ENCODE measurements at places on chromosomes 7 and 10. TPM values are rescaled to one million over a fixed set of nuclear protein-coding genes. Genes with fewer than 3 reads are reported as not detected.
A peak's percentile ranks its signal among the peaks of the same experiment; 100 is the strongest.

GRCh38 chr7:3978839-3979238 is 677.8 kb downstream of the SDK1 start:
- DNase-seq, result no peak

DNA sequence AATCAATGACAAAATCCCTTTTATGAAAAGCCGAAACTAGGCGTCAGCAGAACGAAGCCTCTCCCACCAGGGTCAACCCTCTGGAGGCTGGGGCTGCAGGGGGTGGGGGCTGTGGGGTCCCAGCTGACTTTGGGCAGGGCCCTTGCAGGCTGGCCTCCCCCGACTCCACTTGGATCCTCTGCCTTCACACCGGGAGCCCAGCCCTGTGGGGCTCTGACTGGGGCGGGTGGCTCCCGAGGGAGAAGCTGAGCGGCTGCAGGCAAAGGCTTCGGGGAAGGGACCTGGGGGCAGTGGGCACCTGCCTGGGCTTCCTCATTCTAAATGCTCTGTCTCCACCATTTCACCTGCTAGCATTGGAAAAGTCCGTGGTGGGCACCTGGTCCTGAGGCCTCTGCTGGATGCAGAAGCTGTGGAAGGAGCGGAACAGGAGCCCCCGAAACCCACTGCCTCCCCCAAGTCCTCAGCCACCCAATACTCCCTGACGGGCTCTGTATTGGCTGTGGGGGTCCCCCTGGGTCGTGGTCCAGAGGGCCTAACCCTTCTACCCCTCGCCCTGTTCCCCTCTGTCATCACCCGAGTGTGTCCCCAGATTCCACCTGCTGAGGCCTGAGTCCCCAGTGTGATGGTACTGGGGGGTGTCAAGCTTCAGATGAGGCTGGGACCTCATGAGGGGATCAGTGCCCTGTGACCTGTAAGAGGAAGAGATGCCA is 108.6 kb downstream of the DNAJB6 start:
- no peak for DNase-seq

GRCh38 chr10:60446070-60446833 is 56.6 kb upstream of the ANK3 start:
- peak; percentile 17 for DNase-seq

- DNase-seq, result no peak
These were observed 6.5 kb downstream of the INPP5A start for GRCh38 chr10:132543916-132544743.

- DNase-seq, result peak; percentile 87
These were observed 72.2 kb downstream of the GTF2IRD1 start for GRCh38 chr7:74525881-74526280.

DNA sequence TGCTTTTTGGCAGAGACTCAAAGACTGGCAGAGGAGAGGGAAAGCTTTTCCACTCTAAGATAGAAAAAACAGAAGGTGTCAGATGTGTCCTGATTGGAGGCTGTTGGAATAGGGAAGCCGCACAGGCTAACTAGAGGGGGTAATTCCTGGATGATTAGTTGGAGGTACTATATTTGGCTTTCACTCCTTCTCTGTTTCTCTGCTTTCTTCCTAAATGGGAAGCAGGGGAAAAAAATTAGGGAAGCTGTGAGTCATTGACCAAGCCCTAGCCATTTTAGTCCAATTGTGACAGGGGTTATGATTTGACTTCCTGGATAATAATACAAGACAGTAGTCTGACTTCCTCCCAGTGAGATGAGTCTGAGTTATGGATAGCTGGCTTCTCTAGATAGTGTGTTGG is 475.2 kb upstream of the CELF2 start:
- no peak for DNase-seq

- DNase-seq, result peak; percentile 34
These were observed 176.8 kb downstream of the KIAA1217 start for GRCh38 chr10:24385776-24386175.

GRCh38 chr10:101495324-101495925 is 92.6 kb downstream of the POLL start:
- peak; percentile 61 for DNase-seq

DNA sequence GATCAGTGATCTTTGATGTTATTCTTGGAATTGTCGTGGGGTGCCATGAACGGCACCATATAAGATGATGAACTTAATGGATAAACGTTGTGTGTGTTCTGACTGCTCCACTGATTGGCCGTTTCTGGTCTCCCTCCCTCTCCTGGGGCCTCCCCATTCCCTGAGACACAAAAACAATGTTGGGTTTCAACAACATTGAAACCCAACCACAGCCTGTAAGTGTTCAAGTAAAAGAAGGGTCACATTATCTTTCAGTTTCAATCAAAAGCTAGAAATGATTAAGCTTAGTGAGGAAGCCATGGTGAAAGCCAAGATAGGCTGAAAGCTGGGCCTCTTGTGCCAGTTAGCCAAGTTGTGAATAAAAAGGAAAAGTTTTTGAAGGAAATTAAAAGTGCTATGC is 19.5 kb downstream of the EN2 start:
- no peak for DNase-seq

- no peak for DNase-seq
These were observed 393.4 kb upstream of the MKI67 start for GRCh38 chr10:128519581-128519980.

GRCh38 chr7:120169996-120170783 is 102.8 kb upstream of the KCND2 start:
- no peak for DNase-seq

DNA sequence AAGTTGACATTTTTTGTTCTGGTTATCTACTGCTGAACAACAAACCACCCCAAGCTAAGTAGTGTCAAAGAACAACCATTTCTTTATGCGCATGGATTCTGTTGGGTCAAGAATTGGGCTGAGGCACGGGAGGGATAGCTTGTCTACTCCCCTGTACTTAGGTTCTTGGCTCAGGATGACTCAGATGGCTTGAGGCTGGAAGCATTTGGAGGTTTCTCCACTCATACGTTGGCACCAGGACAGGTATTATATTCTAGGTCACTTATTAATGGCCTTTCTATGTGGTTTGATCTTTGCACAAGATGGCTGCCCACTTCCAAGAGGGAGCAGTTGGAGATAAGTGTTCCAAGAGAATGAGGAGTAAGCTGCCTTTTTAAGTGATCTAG is 11.8 kb upstream of the TFAM start:
- DNase-seq, result no peak

- no peak for DNase-seq
These were observed 5.4 kb downstream of the COL13A1 start for GRCh38 chr10:69807122-69807521.

DNA sequence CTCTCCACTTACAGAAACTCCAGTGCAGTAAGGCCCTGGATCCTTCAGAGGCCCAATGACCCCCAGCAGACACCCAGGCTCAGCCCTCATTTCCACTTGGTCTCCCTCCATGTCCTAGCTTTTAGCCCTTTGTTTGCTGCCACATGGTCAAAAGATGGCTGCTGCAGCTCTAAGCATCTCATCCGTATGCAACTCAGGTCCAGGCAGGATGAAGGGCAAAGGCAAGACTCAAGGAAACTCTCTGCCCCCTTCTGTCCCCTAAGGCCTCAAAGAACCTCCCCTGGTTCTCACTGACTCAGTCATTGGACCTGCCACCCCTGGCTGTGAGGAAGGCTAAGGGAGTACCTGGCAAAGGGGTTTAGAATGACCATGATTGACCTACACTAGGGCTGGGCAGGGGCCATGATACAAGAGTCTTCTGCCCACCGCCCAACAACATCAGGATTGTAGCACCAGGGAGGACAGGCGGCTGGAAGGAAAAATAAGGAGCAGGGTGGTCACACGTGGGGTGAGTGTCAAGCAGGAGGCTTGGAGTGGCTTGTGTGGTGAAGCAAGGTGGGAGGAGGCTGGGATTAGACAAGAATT is 303.8 kb upstream of the ZMIZ1 start:
- no peak for DNase-seq

GRCh38 chr10:99582255-99582770 is 37.9 kb downstream of the SLC25A28 start:
- no peak for DNase-seq

- no peak for DNase-seq
These were observed 154.3 kb downstream of the POLR1F start for GRCh38 chr7:19554581-19554980.

- no peak for DNase-seq
These were observed 98.4 kb downstream of the ADARB2 start for GRCh38 chr10:1638889-1639419.

- no peak for DNase-seq
These were observed 178.5 kb downstream of the PTPRN2 start for GRCh38 chr7:158409120-158409519.

- DNase-seq, result peak; percentile 44
These were observed 2.5 kb downstream of the ADRA2A start for GRCh38 chr10:111079241-111079760.

GRCh38 chr10:110488332-110488681 is 9.4 kb upstream of the DUSP5 start:
- DNase-seq, result no peak

DNA sequence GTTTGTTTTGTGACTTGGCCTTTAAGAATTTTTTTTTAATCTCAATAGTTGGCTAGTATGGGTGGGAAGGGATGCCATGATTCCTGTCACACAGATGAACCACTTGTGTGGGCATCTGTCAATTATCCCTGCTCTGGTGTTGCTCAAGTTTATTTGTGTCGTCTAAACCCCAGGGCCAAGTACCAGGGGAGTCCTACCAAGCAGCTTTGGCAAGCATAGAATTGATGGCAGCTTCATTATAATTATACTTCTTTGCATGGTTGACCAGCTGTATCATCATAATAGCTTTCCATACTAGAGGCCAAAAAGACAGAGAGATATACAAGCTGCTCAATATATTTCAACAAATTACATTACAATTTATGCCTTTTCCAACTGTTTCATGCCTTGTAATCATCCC is 30.4 kb downstream of the SUGCT start:
- DNase-seq, result no peak

DNA sequence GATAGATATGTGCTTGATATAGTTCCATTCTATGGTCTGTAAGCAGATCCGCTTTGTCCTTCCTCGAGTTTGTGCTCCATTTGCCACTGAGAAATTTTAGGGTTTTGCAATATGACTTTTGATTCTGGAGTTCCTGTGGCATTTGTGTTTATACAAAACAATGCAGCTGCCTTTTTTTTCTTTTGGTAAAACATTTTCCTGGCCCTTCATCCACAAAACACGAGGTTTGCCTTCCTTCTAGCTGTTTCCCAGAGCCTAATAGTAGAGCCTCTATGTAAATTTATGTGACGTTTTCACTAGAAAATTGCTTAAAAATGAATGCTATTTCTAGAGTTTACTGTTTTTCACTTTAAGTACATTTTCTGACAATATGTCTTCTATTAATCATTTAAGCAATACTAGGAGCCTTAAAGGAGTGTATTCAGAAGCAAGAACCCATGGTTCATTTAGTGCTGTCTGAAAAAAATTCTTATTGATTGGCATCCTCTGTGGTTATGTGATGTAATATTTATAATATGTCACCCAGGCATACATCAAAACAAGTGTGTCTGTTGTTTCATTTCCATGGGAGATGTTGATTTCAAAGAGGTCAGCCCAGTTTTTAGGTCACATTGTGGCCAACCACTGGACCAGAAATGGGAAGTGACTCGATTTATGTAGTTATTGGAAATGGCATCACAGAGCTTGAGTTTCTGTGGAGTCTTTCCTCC is 618.3 kb downstream of the LRMDA start:
- DNase-seq, result no peak

DNA sequence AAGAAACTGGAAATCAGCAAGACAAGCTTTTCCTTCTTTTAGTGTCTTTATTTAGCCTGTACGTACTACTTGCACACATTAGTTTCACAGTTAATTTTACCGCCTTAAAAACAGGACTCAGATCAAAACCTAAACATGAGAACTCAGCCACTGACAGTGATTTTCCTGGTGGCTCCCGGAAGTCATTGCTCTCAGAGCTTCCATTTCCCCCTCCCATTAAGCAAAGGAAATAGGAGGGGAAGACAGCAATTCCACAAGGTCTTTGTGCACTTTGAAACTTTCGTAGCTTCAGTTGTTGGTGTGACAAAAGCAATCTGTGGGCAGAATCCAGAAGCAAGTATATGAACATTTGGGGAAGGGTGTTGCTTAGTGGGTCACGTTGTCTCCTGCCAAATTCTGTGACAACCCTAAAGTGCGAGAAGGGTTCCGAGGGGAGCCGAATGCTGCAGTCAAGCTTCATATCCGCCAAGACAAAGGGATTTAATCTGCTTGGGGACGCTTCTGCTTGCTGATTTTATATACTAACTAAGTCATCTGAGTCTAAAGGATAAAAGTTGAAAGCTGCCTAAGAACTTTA is 30.4 kb downstream of the FAM53B start:
- no peak for DNase-seq

DNA sequence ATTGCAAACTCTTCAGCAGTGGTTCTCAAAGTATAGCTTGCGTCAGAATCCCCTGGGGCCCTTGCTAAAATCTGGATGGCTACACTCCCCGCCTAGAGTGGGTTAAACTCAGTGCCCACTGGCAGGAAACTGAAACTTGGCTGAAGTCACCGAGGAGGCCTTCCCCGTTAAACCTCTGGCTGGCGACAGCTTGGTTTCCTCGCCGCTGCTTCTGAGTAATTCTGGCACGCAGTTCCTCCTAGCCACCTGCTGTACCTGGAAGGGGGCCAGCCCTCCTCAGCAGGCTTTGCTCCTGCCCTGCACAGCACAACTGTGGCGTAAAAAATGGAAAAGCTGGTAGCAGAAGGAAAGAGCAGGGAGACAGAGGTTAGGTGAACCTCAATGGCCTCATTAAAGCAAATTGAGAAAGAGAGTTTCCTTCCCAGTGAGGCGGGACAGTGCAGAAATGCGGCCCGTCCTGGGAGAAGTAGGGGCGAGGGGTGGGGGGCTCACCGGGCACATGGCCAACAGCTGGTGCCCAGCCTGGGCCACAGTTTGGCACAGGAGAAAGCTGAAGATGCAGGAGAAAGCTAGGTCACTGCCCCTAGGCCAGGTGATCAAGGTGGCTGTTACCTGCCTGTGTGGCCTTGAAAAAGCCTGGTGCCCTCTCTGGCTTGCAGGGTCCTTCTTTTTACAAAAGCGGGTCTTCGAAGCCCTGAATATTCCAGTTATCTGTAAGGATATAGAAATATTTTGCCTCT is 46.6 kb downstream of the ALOX5 start:
- DNase-seq, result no peak

DNA sequence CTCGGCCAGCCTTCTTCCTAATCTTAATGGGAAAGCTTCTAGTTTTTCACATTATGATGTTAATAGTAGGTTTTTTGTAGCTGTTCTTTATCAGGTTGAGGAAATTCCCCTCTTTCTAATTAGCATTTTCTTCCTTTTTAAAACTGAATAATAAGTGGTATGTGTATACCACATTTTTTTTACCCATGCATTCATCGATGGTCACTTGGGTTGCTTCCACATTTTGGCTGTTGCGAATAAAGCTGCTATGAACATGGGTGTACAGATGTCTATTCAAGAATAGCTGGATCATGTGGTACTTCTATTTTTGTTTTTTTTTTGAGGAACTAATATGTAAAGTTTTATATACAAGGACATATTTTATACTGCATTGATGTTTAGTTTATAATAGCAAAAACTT is 44.3 kb downstream of the NRF1 start:
- DNase-seq, result no peak

- no peak for DNase-seq
These were observed 15.9 kb upstream of the SCRN1 start for GRCh38 chr7:30005464-30005863.

CFAP70 gene
- 0.17 TPM for total RNA-seq

FBXL13 gene
- total RNA-seq, result 2.5 TPM

ARHGEF5 gene
- total RNA-seq, result 27.3 TPM

TMEM213 gene
- total RNA-seq, result not detected

KCP gene
- total RNA-seq, result 0.76 TPM

ASAH2 gene
- total RNA-seq, result 0.04 TPM

ABCB1 gene
- total RNA-seq, result 1.2 TPM

CALHM1 gene
- total RNA-seq, result 0.93 TPM

RPEL1 gene
- total RNA-seq, result not detected

PON3 gene
- total RNA-seq, result 2.5 TPM

FOXP2 gene
- 0.24 TPM for total RNA-seq

PAX4 gene
- not detected for total RNA-seq

MYO3A gene
- total RNA-seq, result 10.7 TPM

SYT15B gene
- total RNA-seq, result 0.08 TPM

GRM8 gene
- 6.6 TPM for total RNA-seq

MGAM2 gene
- 0.07 TPM for total RNA-seq

Data from GM23338 (cell line).